ENCODE measurements at places on chromosomes 7 and 10.

DNA sequence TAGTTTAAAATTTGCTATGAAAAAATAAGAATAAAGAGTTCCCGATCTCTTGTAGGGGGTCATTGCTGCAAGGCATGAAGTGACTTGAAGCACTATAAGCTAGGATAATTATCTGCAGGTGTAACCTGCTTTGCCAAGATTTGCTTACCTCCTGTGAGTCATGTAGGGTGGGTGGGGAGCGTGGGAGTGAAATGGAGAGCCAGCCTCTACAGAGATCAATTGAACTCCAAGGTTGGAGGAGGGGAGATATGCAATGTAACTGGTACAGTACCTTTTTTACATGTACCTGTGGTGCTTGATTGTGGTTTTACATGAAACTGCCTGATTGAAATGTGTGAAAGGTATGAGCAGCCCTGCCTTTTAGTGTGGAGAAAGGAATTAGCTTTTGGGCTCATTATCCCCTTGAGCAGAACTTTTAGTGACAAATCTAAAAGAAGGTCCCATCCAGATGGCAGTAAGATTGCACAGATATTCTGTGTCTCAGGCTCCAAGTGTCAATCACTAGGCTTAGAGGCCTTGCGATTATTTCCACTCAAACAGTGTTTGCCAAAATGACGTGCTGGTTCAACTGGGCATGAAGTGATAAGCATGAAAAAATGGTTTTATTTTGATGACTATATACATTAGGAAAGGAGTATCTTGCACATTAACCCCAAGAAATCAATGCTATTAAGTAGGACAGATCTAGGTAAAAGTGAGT lies 138.6 kb upstream of the GRB10 start:
- DNase-seq, result no peak

- no peak for DNase-seq
Measured at GRCh38 chr10:124494046-124494807, 32.6 kb downstream of the LHPP start.

DNA sequence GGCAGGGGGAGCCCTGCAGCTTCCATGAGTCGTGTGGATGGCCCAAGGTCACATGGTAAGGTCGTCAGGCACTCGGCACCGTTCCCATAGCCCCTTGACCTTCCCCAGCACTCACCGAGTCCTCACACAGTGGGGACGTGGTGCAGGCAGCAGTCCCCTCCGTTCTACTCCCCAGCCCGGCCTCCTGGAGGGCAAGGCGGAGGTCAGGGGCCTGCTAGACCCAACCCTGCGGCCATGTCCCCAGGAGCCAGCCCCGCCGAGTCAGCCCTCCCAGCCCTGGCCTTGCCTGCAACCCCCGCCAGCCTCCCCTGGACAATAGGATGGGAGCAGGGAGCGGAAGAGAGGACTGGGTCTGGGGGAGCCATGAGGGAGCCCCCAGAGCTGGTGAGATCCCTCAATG lies 65.2 kb downstream of the ELFN1 start:
- DNase-seq, result no peak

DNA sequence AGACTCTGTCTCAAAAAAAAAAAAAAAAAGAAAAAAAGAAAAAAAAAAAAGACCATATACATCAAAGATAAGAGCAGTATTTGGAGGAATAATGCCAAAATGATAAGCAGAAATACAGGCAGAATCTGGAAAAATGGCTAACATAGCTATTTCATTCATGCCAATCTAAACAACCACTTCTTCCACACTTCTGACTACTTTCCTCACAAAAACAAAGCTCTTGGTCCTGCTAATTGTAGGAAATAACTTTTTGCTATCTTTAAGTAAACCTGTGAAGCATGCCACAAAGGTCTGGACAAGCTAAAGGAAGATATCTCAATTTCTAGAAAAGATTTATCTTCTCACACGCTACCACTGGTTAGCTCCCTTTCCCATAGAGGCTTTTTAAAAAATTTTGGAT lies 30.4 kb downstream of the MICU1 start:
- DNase-seq, result no peak

DNA sequence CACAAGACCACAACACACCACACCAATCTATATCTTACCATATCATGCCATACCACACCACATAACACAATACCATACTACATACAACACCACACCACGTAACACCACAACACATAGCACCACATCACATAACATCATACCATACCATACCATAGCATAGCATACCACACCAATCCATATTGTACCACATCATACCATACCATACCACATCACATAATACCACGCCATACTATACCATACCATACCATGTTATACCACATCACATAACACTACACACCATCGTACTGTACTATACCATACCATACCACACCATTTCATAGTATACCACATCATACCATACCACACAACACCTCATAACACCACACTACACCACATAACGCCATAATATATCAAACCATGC lies 335.2 kb upstream of the VWC2 start:
- DNase-seq, result no peak

- no peak for DNase-seq
Measured at GRCh38 chr10:65416094-65416493, 1509.7 kb upstream of the LRRTM3 start.

DNA sequence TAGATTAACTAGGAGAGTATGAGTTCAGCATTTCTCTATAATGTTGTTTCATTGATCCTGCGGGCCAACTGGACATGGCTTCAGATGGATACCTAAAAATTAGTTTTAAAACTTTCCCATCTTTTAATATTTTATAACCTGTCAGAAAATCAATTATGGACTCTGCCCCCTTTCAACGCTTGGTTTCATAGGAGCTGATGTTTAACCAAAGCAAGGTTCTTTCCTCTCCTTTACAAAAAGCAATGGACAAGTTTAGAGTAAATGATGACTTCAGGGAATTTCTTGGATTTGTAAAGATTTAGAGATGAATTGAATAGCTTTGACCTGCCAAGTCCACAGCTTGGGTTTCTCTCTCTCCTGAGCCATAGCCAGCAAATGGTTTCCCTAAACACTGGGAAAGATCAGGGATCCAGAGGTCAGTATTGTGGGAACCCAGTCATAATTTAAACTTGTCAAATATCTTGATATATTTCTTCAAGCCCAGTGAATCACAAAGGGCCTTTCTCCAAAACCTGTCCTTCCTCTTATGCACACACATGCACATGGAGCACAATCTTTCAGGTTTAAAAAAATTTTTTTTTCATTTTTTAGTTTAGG lies 177.1 kb downstream of the EVX1 start:
- DNase-seq, result no peak

GRCh38 chr7:56174346-56174874 lies 58.2 kb upstream of the NUPR2 start:
- DNase-seq, result no peak

- DNase-seq, result no peak
Measured at GRCh38 chr10:112671743-112672142, 224.7 kb downstream of the VTI1A start.

- DNase-seq, result no peak
Measured at GRCh38 chr10:28906934-28907333, 229.6 kb downstream of the BAMBI start.

DNA sequence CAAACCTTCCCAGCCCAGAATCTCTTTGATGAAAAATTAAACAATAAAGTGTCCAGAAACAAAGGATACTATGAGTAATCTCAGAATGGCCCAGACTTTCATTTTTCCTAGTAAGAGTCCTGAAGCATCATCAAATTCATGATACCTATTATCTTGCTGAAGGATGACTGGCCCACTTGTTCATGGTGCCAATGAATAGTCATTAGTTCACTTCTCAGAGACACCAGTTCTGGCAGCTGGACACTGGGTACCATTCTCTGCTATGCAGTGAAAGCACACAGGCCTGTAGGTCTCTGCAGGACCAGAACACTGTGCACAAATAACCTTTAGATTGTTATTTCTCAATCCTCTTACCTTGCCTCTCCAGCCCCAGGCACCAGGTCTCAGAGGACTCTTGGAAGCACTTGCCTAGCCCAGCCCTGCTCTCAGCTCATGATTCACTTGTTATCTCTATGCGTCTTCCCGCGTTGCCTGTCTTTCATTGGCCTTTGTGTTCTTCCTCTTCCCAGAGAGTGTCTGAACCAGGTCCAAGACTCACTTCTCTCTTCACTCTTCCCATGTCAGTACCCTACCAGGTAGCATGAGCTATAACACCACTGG lies 98.1 kb upstream of the AGBL3 start:
- no peak for DNase-seq

GRCh38 chr7:133059263-133059662 lies 22.6 kb downstream of the CHCHD3 start:
- DNase-seq, result no peak

GRCh38 chr7:73623798-73624668 lies at the start of gene MLXIPL:
Gene MLXIPL, minus strand, starts transcription at chr7:73624522. Its CDS starts 30 bp downstream, at chr7:73624492.
- peak; percentile 91 for DNase-seq

DNA sequence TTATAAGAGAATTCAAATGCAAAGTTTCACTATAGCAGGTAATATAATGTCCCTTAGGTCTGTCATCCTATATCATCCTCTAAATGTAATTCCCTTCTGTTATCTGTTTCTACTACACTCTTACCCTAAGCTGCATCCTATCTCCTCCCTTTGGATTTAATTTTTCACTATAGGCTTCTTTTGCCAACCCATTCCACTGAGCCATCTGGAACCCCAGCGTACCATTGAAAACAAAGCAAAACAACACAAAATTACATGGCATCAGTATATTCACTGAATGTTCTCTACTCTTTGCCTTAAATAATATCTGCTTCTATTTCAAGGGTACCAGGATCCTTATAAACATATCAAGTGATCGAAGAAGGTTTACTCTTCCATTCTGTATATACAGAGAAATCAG lies 1530.2 kb upstream of the LRRTM3 start:
- DNase-seq, result no peak

- no peak for DNase-seq
Measured at GRCh38 chr10:88857831-88858230, 6.2 kb upstream of the ANKRD22 start.

GRCh38 chr10:11150879-11151415 lies 133.3 kb downstream of the CELF2 start:
- no peak for DNase-seq

DNA sequence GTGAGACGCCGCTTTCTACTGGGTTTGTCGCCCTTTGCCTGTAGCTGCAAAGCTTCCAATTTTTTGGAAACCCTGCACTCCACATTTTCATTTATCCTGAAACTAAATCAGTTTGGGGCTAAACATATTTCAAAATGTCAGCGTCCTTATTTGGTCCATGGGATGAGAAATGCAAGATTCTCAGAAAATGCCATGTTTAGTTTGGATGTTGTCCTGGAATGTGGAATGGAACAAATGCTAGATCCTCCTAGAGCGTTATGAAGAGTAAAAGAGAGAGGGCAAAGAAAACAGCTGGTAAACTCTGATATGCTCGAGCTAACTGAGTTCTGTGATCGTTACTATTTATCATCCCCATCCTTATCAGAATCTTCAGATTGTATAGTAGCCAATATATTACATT lies 236.9 kb downstream of the KLF6 start:
- no peak for DNase-seq

GRCh38 chr7:99146979-99147378 lies 3.1 kb upstream of the SMURF1 start:
- no peak for DNase-seq

DNA sequence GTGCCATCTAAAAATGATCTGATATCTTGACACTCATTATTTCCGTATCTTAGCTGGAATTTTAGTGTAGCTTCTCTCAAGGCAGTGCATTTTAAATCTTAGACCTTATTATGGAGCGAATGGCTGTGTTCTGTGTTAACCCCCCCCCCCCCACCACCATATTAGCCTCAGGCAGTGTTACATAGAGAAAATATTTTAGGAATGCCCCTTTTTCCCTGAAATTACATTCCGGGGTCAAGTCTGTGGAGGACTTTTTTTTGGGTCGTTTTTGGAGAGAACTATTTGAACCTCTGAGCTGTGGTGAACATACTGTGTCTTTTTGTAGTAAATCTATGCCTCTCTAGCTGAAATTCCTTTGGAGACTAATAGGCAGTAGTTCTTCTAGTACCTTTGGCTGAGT lies 3.1 kb downstream of the CCDC126 start:
- no peak for DNase-seq

- DNase-seq, result no peak
Measured at GRCh38 chr10:3874990-3875841, 90.2 kb upstream of the KLF6 start.

DNA sequence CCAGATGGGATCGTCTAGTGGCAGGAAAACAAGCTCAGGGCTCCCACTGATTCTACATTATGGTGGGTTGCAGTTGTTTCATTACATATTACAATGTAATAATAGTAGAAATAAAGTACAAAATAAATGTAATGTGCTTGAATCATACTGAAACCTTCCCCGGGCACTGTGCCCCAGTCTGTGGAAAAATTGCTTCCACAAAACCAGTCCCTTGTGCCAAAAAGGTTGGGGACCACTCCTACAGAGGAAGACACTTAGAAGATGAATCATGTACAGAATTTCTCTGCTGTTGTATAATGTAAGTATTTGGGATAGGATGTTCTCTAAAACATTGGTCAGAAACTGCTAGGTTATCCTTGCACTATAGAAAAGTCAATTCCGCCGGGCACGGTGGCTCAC lies 11.3 kb upstream of the PHYH start:
- no peak for DNase-seq

DNA sequence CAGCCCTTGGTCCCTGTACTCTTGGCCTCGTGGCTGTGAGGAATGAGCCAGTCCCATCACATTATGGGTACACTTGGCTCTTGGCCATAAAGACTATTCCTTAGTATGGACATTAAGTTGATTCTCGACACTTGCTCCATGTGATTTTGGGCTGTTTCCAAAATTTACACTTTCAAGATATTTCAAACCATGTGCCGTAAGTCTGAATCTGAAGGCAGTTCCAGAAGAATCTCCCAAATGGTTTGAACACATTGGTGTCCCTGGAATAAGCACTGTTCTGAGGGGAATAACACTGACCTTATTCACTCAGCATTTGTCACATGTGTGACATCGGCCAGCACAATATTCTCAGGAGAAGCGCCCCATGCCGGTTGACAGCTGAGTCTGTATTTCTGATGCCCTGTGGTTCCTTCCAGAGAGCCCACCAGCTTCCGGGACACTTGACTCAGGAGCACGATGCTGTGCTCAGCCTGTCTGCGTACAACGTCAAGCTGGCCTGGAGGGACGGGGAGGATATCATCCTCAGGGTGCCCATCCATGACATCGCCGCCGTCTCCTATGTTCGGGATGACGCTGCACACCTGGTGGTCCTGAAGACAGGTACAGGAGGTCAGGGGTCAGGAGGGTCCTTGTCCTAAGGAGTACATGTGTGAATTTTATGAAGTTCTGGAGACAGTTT lies 24.6 kb downstream of the NACAD start:
- DNase-seq, result peak; percentile 64

DNA sequence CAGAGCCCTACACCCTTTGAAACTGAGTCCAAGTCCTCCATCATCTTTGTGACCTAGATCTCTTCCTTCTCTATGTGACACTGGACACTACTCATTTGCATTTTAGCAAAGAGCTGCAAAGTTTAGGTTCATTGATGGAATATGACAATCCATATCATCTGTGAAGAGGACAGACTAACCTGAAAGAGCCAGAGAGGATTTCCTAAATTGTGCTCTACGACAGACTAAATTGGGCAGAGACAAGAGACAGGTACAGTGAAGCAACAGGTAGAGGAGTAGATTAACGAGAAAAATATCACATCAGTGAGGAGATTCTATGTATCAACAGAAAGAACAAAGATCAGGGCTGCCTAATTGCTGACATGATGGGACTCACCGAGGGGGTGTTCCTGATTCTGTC lies at the start of gene TAS2R3:
TAS2R3 (plus strand) TSS at position 301 of the 400 bp plus-strand sequence; CDS start at position 363, 62 bp downstream.
- DNase-seq, result no peak

- no peak for DNase-seq
Measured at GRCh38 chr10:97689559-97690020, 2.5 kb upstream of the AVPI1 start.

All from aorta (tissue), 5 donors.